ENCODE measurements at places on chromosomes 11 and 22.

DNA sequence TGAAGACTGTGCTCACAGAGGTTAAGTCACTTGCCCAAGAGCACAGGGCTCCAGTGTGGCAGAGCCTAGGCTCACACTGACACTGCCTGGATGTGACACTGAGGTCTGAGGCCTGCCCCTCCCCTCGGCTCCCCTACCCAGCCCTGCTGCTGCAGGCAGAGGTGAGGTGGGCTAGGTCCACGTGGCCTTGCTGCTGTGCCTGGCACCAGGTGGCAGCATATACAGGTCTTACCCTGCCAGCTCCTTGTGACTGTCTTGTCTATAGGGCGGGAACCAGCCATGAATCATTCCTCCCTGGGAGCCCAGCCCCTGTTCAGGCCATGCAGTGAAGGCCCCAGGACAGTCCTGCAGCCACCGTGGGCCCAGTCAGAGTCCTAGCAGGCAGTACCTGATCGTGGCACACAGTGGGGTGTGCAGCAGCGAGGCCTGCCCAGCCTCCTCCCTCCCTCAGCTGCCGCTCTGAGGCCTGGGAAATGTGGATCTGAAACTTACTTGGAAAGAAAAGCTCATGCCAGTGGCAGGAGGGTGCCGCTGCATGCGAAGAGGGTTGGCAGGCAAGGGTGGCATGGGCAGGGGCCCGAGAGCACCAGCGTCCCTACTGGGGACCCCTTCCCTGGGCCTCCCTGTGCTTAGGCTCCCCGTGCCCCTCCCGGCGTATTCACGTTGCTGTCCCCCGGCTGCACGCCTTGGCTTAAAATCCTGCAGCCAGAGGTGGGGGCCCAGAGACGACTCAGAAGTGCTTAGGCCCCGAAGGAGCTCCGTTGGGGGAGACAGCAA, 1.2 kb upstream of the CERK start:
- DNase-seq: peak; percentile 72

DNA sequence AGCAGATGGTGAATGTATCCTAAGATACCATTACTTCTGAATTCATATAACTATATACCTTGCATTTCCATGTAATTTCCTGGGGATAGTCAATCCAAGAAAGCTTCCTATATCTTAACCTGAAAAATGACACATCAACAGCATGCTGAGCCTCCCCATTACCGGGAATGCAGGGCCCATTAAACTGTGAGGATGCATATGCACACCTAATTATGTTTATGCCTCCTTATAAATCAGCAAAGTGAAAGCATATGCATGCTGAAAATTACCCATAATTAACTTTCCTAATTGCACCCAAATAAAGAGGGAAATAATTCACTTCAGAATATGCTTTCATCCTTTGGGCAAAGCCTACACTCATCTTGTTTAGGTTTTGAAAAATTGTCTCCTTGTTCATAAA, 663.0 kb downstream of the KCNA4 start:
- DNase-seq: no peak

DNA sequence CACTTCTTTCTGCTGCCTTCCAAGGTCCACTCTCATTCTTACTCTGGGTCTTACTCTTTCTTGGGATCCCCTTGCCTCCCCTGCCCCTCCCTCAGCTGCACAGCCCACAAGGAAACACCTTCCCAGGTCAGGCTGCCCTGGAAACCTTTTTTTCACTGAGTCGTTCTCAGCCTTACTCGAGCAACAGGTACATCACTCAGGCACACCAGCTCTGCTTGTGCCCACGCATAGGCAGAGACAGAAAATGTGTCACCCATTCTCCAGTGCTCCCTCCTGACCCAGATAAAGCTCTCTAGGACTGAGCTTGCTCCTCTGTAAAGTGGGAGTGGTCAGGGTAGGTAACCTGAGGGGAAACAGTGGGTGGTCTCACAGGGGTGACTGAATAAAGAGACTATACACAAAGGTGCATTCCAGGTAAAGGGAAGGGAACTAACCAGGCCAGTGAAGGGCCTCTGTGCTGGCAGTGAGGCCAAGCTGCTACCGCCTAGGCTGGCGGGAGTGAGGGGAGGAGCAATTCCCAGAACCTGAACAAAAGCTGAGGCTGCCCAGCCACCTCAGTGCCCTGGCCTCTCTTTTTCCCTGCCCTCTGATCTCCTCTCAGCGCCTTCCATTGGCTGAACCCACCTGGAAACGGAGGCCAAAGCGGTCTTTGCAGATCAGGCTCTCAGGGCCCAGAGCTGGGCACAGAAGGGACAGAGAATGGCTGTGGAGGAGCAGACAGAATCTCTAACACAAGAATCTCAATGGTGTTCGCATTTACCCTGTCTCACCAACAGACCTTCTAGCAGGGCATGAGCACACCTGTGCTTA, 15.9 kb downstream of the PRG3 start:
- DNase-seq: no peak

GRCh38 chr11:127218275-127218608, 217.7 kb upstream of the KIRREL3 start:
- no peak for DNase-seq

- no peak for DNase-seq
Observed at GRCh38 chr11:15801126-15801525, 555.2 kb downstream of the SOX6 start.

- peak; percentile 54 for DNase-seq
Observed at GRCh38 chr22:41919357-41920224, 4.7 kb upstream of the SHISA8 start.

- DNase-seq: no peak
Observed at GRCh38 chr22:24875862-24876506, 70.0 kb downstream of the SGSM1 start.

- no peak for DNase-seq
Observed at GRCh38 chr22:48240148-48240934, 1477.9 kb downstream of the TBC1D22A start.

DNA sequence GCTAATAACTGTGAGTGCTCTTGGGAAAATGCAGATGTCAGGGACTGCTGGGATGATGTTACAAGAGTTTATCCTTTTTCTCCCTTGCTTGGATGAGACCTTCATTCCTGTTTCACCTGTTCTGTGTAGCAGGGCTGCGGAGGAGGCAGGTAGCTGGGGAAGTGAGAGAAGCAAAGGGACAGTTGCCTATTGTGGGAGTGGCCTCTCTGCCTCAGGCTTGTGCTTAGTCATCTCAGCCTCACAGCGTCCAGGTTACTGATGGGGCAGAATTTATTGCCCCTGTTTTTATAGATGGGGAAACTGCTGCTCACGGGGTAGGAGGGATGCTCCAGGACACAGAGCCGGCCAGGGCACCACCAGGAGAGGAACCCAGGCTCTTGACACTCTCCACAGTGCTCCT, 1.7 kb downstream of the STX3 start:
- DNase-seq: no peak

DNA sequence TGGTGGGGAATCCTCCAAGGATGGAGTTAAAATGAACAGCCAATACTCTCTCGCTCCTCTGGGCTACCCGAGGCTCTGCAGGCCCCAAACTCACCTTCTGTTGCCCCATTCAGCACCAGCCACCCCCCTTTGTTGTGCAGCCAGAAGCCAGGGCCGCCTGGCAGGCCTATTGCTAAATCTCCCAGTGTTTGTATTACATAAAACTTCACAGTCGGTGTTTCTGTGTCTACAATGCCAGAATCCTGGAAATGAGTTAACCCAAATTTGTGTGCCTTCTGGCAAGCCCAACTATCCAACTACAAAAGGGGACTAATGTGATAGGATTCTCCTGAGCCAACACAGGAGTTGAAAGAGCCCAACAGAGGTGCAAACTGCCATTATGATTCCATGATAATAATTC, 9.3 kb downstream of the KCNJ5 start:
- DNase-seq: no peak

- DNase-seq: no peak
Observed at GRCh38 chr11:125155100-125155444, 9.5 kb upstream of the PKNOX2 start.

DNA sequence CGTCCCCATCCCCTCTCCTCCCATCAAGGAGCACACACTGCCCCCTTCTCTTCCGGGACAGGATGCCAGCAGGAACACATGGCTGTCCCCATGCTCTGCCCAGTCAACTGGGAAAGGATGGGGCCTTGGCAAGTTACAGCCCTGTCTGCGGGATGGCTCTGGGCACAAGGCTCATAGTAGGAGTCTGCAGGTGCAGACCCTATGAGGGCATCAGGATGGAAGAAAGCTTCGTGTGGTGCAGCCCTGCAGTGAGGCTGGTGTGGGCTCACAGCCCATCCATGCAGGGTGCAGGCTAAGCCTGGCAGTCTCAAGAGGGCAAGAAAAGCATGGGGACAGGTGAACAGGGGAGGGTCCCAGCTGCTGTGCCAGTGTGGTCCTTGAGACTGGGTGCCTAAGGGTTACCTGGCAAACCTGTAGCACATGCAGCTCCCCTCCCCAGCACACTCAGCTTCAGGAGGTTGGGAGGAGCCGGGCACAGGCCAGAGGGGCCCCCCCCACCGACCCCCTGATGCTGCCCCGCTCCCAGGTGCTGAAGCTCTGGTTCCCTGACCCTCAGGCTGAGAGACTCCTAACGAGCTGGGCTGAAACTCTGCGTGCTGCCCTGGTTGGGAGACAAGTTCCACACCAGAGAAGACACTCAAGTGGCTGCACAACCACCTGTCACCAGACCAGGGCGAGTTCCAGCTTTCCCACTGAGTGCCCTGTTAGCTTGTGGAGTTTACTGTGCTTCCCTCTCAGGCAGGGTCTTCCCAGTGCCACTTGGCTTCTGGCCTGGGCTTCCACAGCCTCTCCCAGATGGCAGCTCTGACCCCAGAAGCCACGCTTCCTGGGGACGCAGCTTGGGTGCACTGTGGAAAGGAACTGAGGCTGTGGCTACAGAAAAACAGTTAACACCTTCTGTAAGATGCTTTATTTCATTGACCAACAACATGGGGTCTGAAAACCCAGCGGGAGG, 3.3 kb upstream of the SCARF2 start:
- DNase-seq: no peak

GRCh38 chr22:44352378-44353035, 39.8 kb upstream of the SHISAL1 start:
- no peak for DNase-seq

DNA sequence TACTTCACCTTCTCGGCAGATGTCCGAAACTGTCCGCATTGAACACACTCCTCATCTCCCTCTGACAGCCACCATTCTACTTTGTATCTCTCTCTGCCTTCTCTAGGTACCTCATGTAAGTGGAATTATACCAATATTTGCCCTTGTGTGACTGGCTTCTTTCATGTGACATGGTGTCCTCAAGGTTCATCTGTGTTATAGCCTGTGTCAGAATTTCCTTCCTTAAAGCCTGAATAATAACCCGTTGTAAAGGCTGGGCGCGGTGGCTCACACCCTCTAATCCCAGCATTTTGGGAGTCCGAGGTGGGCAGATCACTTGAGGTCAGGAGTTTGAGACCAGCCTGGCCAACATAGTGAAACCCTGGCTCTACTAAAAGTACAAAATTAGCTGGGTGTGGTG, 40.4 kb upstream of the PPP6R3 start:
- no peak for DNase-seq

DNA sequence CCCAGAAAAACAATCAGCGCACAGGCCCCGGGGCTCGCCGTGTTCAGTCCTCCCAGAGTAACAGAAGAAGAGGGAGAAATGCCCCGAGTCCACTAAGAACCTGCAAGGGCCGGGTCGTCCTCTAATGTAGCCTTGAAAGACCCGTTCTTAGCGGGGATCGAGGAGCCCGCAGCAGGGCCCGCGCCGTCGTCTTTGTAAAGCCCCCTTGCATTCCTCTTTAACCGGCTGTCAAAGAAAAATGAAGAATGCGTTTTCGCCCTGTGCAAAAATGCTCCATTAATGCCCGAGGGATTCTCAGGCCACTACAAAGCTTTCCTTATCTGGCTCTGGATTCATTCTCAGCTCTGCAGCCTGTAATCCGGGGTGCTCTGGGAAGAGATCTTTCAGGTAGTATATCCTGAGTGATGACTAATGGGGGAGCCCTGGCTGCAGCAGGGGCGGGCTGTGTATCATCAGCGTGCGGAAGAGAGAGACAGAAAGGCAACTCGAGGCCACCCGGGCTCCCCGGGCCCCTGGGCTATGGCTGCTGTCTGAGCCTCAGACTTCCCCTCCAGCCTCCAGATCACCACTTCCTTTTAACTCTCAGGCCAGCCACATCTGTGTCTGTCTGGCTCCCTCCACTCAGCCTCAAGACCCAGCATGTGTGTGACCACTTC, 78.2 kb downstream of the FBLN1 start:
- DNase-seq: no peak

- DNase-seq: no peak
Observed at GRCh38 chr22:49655168-49655812, 172.4 kb downstream of the BRD1 start.

DNA sequence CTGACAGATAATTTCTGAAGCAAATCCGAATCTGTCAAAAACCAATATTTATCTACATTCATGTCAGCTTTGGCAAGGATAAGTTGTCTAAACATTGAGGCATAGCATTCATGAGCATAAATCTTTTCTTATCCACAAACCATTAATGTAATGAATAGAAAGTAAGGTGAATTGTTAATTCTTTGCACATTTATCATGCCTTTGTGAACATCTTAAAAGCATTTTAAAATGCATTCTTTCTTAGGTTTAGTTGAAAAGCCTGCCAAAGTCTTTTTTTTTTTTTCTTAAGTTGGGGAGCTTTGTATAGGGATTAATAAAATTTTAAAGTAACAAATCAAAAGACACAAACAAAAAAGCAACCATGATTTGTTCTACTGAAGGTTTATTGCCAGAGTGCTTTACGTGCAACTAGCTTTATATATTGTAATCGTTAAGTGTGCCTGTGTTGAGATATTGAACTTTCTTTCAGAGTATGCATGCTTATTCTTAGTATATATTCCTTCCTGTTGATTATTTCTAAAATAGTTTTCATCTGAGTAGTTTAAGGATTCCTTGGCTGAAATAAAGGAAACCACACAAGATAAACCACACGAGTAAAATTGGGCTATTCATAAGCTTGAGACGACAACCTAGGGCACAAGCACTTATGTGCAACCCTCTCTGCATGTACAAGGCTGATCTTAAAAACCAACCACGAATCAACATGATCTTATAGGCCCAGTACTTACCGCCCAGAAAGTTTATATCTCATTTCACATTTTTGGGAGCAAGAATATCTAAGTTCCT, 1110.9 kb upstream of the CNTN5 start:
- DNase-seq: no peak

GRCh38 chr22:23849009-23850006, 8.4 kb upstream of the SLC2A11 start:
- peak; percentile 88 for DNase-seq

DNA sequence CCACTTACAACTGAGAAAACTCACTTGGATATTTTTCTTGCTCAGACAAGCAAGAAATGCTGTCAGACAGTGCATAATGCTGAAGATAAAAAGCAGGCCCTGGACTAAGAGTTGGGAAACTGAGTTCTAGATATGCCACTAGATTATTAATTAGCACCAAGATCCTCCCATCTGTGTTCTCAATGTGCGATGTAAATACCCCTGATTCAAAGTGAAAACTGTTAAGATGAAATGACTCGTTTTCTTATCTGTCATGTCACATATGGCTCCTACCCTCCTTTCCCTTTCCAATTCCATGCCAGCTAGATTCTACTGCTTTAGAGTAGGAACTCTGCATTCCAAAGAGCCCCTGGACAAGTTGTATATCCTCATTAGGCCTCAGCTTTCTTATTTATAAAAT, 88.9 kb upstream of the CLNS1A start:
- DNase-seq: no peak

GRCh38 chr11:114026355-114026754, 33.2 kb upstream of the ZBTB16 start:
- DNase-seq: no peak
